ENCODE measurements at places on chromosomes 4 and X.

DNA sequence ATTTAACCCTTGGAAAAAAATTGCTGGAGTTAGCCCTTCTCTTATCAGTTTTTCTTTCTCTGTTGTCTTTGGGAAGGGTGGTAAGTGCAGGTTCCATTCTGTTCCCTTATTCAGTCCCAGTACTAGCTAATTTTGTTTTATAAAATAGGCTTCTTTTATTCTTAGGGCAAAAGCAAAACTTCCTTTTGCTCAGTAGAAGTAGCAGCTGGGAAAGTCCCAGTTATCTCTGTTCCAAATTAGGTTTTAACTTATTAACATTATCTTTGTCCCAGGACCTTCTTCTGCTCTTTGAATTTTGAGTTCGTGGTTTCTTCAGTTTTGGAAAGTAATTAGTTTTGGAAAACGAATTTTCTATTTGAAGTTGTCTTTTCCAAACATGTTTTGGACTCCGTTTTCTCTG lies 61.1 kb downstream of the BANK1 start:
- DNase-seq, result no peak

- DNase-seq, result no peak
Observed at GRCh38 chr4:37634180-37634579, 52.0 kb downstream of the RELL1 start.

- DNase-seq, result no peak
Observed at GRCh38 chr4:80092847-80093246, 19.8 kb upstream of the ANTXR2 start.

DNA sequence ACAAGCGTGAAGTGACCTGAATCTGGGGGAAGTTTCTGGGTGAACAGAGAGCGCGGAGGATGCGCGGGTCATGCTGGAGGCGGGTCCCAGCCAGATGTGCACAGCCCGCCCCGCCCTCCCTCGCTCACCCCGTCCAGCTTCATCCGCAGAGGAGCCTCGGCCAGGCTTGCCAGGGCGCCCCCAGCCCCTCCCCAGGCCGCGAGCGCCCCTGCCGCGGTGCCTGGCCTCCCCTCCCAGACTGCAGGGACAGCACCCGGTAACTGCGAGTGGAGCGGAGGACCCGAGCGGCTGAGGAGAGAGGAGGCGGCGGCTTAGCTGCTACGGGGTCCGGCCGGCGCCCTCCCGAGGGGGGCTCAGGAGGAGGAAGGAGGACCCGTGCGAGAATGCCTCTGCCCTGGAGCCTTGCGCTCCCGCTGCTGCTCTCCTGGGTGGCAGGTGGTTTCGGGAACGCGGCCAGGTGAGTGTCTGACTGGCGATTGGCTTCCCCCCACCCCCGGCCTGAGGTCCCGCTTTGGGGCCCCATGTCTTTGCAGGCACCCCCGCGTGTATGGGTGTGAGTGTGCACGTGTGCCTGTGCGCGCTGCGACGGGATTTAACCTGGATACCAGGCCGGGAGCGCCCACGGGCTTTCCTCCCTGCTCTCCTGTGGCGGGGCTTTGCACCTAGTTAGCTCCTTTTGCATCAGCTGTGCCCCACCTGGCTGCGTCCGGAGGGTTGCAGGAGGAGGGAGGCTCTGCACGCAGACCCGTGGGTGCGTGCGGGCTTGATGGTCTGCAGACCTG lies at the start of gene EGFL6:
Gene EGFL6 (plus strand): TSS at position 123 of the 782 bp plus-strand sequence. CDS start 261 bp downstream, at position 384.
- DNase-seq, result no peak

DNA sequence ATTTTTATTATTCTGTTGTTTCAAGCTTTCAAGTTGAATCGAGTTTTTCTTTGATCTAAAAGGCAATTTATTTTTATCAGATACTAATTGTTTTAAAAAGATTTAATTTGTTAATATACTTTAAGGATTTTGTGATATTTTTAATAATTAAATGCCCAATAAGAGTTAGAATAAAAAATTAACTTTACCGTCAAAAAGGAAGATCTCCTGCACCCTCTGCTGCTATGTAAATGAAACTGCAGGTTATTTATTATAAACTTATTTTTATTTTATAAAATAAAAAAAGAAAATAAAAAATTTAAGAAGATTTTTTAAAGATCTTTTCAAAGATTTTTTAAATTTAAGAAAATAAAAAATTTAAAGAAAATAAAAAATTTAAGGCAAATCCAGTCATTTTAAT lies 166.1 kb downstream of the CCSER1 start:
- no peak for DNase-seq

DNA sequence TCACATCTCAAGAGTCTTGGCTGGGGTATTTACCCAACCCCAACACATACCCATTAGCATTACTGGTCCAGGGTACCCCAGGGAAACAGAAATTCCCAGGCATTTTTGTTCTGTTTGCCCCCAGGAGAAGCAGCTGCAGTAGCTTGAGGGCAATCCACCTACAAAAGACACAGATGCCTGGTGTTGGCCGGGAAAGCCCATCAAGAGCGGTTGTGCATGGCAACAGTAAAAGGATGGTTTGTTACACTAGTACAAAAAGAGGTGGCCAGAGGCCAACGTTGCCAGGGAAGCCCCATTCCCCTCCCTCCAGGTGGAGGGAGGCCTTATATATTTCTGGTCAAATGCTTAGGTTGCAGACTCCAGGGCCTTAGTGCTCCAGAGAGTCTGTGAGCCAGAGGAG lies 637.8 kb downstream of the BCOR start:
- no peak for DNase-seq

- no peak for DNase-seq
Observed at GRCh38 chr4:154738426-154738825, 5.4 kb upstream of the LRAT start.

DNA sequence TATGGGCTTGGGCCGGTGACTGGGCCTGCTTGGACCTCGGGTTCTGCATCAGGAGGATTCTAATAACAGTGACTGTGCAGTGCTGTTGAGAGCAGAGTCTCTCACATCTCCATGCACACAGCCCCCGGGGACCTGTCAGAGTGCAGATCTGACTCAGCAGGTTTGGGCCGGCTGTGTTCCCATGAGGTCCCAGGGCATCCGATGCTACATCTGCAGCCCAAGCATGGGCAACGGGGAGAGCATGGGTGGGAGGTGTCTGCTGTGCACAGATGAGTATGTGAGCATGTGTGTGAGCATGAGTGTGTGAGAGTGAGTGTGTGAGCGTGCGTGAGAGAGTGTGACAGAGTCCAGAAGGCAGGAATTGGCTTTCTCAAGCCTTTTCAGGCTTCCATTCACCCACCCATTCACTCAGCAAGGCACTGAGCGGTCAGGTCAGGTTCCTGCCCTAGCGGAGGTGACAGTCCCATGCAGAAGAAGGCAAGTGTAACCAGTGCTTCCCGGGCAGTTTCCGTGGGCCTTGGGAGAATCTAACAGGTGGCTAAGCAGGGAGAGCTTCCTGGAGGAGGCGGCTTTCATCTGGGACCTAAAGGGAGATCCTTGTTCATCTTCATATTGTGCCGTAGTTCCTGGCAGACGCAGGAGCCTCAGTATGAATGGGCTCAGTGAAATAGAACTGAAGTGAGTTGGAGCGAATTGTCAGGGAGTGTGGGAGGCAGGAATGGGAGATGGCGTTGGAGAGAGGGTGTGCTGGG lies 62.6 kb downstream of the SORCS2 start:
- no peak for DNase-seq

- DNase-seq, result no peak
Observed at GRCh38 chr4:69858690-69859089, 1.3 kb downstream of the SULT1E1 start.

GRCh38 chr4:75512386-75513211 lies 1.6 kb downstream of the RCHY1 start:
- DNase-seq, result no peak

GRCh38 chr4:124090021-124090420 lies 622.5 kb downstream of the ANKRD50 start:
- DNase-seq, result no peak

DNA sequence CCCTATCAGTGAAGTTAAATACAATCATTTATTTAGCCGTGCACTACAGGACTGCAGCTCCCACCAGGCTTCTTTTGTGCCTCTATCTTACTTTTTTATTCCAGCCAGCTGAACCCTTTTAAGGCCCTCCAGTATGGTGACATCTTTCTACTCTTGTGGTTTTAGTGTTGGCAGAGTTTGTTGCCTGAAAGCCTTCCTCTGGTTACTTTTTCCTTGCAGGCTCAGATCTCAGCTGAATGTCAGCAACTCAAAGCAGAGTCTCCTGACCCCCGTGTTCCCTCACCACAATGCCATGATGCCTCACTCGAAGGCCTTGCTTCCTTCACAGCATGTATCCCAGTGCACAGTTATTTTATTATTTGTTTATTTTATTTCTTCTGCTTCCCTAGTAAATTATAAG lies 818.9 kb upstream of the LCORL start:
- DNase-seq, result no peak

DNA sequence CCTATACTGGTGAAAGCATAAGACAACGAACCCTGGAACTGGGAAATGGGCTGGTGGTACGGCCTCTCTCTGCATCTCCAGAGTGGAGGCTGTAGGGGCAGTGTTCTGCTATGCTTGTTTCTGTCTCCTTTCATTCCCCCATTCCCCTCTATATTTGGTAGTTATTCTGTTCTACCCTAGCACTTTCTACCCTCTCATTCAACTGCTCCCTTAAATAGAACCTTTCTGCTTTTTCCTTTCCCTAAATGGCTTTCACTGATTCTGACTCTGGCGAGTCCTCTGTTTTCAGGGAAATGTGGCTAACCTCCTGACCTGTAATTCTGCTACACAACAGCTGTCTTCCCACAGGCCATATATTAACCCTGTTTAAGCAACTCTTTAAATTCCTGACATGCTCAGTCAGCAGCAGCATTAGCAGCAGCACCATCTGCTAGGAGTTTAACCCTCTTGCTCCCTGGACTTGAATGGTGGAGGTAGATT lies 94.2 kb downstream of the CXCL13 start:
- DNase-seq, result no peak

- no peak for DNase-seq
Observed at GRCh38 chr4:65510976-65511375, 159.3 kb downstream of the EPHA5 start.

DNA sequence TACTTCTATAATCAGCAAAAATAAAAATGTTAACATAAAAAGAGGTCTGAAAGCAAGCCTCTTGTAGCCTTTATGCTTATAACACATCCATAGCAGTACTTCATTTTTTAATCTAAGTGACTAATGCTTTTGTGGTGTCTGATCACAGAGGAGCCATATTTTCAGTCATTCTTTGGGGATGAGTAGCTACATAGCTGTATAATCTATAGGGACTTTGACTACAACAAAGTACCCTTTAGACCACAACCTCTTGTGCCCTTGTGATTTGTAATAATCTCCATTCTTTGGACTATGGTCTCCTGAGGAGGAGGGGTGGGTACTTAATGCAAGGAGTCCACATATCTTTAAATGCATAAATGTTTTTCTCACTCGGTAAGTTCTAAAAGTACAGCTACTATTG lies 9.6 kb downstream of the DRP2 start:
- DNase-seq, result no peak

Data from stimulated activated CD8-positive, alpha-beta memory T cell treated with anti-CD3 and anti-CD28 coated beads, Interleukin-15, amount 100 ng/mL, for 24 hours (primary cell).